ENCODE measurements at places on chromosomes 11 and 22.

DNA sequence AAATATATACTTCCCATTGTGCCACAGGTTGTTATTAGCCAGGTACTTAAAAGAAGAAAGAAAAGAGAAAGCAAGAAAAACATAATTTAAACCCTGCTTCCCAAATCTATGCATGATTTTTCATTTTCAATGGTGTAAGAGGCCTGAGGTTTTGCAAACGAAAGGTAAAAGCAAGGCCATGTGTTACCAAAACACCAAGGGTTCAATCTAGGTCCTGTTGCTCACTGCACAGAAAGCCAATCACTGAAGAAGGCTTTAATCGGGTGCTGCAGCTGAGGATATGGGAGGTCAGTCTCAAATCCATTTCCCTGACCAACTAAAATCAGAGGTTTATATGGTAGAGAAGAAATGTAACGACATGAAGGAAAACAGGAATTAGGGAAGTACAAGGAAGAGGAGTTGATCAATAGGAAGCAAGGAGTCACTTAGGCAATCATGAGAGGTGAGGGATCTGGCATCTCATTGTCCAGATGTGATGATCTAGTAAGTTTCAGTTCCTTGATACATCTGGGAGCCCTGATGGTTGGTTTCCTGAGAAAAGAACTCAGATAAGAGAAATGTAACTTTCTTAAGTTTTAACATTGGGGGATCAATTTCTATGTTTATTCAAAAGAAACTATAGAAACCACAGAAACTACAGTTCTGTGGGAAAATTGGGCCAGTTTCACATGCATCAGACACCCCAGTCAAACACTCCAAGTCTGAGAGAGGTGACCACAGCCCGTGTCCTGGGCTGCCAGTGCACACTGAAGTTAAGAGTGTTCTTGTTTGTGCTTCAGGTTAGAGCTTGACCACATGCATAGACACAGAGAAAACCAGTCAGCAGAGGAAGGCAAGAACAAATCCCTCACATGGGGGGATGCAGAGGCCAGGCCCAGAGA lies 18.1 kb upstream of the DKK3 start:
- no peak for DNase-seq

DNA sequence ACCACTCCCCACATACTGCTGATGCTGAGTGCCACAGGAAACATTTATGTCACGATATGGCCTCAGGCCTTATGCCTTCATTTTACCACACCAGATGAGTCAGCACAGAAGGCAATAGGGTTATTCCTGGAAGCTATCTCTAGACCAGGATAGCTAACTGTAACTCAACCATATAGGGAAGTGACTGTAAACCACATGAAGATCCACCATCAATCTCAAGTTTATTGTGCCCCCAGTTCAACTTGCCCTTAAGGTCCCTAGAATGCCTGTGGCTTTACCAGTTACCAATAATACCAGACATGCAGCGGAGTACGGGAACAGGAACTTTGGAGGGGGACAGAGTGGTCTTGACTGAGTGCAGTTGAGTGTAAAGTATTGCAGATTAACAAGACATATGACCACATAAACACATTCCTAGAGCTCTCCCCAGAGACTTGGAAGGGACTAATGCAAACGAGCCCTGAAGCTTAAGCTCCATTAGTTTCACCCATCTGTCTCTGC lies 180.9 kb downstream of the KIF18A start:
- DNase-seq = peak; percentile 30

DNA sequence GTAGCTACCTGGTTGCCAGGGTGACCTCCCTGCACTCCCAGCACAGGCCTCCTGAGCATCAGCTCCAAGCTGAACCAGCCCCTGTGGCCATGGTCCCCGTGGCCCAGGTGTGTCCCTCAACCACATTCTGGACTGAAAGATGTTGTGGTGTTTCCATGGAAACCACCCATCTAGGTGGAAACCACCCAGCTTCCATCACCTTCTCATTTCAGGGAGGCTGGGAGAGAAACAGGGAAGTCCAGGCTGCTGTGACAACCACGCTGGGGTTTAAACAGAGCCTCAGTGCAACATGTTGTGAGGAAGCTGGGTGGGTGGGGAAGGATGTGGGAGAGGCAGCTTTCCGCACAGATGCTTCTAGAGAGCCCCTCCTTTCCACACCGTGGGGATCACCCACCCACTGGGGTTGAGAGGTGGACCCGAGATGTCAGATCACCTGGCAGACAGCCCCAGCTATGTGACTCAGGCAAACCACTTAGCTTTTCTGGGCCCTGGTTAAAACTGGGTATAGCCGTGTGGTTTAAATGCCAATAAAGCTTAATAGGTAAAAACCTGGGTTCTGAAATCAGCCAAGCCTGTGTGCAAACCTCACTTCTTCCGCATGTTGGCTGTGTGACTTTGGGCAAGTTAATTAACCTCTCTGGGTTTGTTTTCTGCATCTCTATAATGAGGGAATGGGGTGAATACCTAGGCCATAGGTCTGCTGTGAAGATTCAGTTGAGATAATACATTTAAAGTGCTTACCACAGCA lies 46.4 kb downstream of the CD82 start:
- no peak for DNase-seq

GRCh38 chr11:45265969-45266675 lies 20.0 kb downstream of the SYT13 start:
- no peak for DNase-seq

GRCh38 chr11:76781046-76781801 lies 1.9 kb upstream of the TSKU start:
- no peak for DNase-seq

DNA sequence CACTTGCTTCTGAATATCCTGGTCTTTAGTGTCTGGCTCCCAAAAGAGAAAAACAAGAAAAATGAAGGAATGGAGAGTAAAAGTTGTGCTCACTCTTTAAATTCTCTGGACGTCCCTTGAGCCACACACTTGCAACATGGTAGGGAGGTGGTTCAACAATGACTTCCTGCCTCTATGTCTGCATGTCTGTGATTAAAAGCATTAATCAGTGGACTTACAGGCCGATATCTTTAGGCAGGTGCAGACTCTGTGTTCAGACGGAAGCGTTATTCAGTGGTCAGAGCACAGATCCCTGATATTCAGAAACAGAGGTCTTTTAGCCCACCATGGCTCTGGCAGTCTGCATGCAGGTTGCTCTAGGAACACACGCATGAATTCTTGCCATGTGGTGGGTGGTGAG lies 1920.0 kb upstream of the RAG2 start:
- no peak for DNase-seq

DNA sequence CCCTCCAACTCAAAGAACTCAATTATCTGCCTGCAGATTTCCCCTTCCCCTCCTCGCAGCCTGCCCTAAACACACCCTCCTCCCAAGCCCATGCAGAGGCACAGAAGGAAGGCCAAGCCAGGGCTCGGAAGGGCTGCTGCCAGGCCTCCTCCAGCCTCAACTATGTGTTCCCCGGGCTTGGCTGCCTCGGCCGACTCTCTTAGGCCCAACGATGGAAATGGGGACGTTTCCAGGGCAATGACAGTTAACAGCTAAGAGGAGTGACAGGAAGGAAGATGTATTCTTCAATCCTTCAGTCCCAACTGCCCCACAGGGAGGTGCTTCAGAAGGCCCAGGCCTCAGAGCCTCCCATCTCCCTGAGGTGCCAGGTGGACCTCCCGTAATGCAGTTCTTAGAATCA lies 104.0 kb upstream of the AKIP1 start:
- no peak for DNase-seq

GRCh38 chr11:64084951-64085710 lies 49.4 kb downstream of the FLRT1 start:
- DNase-seq = no peak

- no peak for DNase-seq
Observed at GRCh38 chr22:25704701-25705100, 37.3 kb upstream of the MYO18B start.
